ENCODE measurements at places on chromosomes 2 and 18.

GRCh38 chr2:105397953-105398335, 907 bp downstream of the FHL2 start:
- no peak for DNase-seq

GRCh38 chr2:223197046-223197445, 145.1 kb downstream of the KCNE4 start:
- no peak for DNase-seq

- DNase-seq, result no peak
These were observed 119.6 kb upstream of the ITGA6 start for GRCh38 chr2:172307800-172308199.

DNA sequence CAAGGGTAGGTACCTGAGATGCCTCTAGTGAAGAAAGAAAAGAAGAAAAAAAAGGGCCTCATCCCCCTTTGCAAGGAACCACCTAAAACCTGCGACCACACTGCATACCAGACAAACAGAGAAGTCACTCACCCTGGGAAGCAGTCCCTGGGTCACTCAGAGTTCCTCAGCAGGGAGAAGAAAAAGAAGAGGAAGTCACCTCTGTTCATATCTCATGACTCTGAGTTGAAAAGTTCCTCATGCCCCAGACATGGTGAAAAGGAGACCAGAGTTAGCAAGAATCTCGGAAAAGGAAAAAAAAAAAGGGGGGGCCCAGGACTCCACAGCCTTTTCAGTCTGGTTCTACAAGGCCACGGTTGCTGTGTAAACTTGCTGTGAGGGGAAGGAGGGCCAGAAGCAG, 478.4 kb upstream of the NRXN1 start:
- no peak for DNase-seq

DNA sequence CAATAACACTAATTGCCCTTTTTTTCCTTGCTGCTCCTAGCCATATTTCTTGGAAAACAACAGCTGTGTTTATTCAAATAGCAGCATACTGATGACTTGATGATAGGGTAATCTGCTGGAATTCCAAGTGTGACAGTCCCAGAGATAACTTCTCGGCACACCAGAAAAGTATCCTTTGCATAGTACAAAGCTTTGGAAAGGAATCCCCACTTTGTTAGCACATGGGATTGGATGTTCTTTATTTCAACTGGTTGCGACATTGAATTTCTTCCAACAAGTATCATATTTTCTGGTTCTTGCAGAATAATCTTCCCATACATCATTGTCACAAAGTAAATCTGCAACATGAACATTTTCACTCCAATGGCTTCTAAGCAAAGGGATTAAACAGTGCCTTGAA, 445.8 kb upstream of the ACVR2A start:
- DNase-seq, result no peak

GRCh38 chr2:176395273-176395854, 126.1 kb downstream of the MTX2 start:
- no peak for DNase-seq

DNA sequence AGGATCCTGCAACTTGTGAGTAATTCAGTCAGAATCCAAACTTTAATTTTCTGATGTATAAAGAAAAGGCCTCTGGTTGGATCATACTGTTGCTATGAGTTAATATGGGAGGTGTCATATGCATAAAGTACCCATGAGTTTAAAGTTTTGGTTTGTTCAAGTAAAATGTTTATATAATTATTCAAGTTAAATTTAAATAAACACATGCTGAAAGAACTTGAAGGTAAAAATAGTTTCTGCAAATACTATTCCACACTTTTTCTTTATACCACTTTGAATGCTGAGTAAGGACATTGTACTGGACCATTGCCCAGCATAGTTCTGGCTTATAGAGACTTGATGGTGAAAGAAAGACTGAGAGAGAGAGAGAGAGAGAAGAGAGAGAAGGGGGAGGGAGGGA, 30.7 kb downstream of the PKP4 start:
- no peak for DNase-seq

- no peak for DNase-seq
These were observed 85.1 kb downstream of the ARL4C start for GRCh38 chr2:234411793-234412192.

GRCh38 chr2:49924044-49924817, 769.9 kb upstream of the FSHR start:
- no peak for DNase-seq

- DNase-seq, result no peak
These were observed 36.7 kb upstream of the AGPS start for GRCh38 chr2:177355874-177356273.

DNA sequence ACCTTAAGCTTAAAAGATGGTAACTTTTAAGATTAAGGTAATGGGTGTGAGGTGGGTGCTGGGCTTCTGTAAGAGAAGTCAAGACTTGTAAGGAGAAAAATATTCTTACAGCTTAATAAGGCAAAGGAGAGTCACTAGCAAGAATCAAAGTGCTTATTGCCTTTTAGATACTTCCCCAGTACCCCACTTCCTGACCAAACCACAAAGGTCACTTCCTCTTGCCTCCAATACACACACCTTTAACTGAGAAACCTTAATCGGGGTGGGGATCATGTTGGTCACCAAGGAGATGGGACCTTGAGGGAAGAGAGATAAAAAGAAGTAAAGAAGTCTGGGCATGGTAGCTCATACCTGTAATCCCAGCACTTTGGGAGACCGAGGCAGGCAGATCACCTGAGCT, 10.6 kb upstream of the ATG16L1 start:
- no peak for DNase-seq

DNA sequence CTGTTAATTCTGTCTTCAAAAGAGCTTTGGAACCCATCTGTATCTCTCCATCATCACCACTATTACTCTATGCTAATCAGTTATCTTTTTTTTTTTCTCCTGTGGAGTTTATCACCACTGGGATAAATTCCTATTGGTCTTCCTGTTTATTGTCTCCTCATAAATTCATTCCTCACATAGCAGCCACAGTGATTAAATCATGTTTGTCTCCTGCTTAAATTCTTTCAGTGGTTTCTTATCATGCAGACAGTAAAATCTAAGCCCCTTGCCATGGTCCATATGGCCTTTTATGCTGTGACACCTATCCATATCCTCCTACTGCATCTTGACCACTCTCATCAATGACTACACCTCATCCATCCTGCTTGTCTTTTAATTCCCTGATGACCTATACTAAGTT, 239.8 kb upstream of the ZEB2 start:
- no peak for DNase-seq

DNA sequence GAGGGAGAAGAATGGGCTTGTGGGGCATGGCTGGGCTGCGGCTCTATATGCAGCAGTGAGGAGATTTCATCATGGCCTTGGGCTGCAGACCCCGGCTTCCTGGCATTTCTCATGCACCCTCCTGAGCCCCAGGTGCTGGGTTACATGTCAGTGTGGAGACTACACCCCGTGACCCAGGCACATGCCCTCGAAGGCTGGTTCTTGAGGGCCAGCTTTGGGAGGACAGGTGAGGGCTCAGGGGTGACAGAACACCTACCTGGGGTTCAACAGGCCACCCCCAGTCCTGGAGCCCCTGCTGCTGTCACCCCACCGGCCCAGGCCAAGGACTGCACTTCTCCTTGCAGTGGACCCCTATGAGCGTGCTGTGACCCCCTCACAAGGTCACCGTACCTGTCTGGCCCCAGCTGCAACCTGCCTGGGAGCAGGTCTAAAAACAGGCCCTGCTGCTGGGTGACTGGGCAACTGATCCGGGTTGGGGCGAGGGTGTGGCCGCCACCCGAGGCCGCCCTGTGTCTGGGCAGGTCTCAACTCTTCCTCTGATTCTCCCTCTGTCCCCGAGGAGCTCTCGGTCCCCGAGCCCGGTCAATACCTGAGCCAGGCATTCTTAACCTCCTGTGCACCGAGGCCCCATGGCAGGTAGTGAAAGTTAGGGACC, 94.8 kb upstream of the OTOS start:
- no peak for DNase-seq

GRCh38 chr2:263774-264492, at the start of gene SH3YL1:
SH3YL1 (minus strand) TSS chr2:264032; CDS start chr2:263984, 48 bp downstream.
- no peak for DNase-seq

DNA sequence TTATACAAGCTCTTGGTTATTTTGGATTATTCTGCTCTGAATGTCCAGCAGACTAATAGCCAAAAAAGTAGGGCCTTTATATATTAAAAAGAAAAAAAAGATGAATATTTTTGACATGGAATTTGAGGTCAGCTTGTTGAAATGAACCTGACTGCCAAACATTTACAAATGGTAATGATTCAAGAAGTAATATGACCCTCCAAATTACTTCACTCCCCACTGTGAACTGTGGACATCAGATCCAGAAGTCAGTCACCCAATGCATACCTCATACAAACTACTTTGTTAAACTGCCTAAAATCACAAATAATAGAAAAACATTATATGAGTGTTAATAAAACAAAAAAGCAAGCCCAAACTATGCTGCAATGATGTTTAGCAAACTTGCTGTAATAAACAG, 10.0 kb downstream of the EPG5 start:
- no peak for DNase-seq

GRCh38 chr2:108184419-108184818, 55.3 kb upstream of the SULT1C3 start:
- DNase-seq, result no peak

- DNase-seq, result no peak
These were observed 38.1 kb downstream of the TMEM37 start for GRCh38 chr2:119469661-119470297.
